ENCODE measurements at places on chromosomes 2 and 18.
A peak's percentile ranks its signal among the peaks of the same experiment; 100 is the strongest.

DNA sequence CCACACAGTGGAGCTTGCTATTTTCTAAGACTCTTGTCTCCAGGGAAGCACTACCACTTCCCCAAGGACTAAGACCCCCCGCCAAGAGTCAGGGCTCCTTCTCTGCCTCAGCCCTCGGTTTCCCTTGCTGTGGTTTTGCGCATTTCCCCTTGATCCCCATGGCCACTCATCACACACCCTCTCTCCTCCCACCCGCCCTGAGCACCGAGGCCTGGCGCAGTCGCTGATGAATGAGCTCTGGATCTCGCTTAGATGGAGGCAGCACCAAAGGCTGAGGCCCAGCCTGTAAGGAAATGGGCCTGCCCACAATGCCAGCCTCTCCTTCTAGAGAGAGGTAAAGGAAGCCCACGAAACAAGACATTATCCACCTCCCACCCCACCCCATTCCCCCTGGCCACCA, 96.9 kb downstream of the TNS1 start:
- no peak for DNase-seq

- DNase-seq, result no peak
Observed at GRCh38 chr2:125313806-125314205, 1288.7 kb downstream of the CNTNAP5 start.

DNA sequence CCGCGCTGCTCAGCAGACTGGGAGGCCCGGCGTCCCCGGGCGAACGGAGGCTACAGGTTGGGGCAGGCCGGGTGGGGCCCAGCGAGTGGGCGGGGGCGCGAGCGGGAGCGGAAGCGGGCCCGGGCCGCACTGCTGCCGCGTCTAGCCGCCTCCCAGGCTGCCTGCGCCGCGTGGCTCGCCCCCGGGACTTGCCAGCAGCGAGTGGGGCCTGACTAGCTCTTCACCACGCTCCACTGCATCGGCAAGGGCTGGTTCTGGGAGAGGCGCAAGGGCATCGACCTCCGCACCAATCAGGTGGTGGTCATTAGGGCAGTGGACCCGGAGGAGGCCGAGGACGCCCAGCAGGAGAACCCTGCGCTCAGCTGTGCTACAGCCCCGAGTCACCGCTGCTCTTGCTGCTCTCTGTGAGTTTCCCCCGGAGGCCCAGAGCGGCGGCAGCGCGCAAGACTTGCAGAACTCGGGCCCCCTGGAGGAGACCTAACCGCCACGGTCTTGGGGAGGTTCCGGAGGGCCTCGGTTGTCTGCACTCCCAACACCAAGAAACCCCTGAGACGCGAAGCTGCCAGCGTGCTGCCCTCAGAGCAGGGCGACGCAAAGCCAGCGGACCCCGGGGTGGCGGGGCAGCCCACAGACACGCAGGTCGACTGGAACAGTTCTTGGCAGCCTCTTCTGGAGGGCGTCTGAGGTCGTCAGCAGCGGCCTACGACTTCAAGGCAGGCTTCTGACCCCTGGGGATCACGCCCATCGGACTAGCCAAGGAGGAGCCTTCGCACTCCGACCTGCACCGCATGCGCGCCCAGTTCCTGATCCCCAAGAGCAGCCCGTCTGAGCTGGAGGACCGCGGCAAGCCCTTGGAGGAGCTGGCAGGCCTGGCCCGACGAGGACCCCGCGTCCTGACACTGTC, 27.2 kb upstream of the PTPN2 start:
- DNase-seq, result peak; percentile 25

DNA sequence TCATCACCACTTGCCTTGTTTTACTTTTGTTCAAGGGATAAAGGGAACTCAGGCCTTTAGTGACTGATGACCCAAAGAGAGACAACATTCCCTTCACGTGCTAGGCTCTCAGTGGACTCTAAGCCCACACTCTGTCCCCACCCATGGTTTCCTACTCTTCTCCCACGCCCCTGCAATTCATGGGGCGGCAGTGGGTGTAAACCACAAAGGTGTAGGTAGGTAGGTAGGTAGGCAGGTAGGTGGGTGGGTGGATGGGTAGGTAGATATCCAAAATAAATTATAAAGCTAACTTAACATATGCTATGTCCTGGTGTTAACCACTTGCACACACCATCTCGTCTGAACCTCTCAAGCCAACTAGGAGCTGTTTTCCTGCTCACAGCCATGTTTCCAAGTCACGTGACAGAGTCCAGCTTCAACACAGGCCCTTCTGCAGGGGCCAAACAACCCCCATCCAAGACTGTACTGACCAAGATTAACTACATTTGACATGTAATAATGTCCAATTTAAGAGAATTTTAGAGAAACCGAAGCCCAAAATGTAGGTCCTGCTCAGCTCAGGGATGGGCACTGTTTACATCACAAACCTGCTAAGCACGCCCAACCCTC, 33.7 kb downstream of the DNMT3A start:
- no peak for DNase-seq

DNA sequence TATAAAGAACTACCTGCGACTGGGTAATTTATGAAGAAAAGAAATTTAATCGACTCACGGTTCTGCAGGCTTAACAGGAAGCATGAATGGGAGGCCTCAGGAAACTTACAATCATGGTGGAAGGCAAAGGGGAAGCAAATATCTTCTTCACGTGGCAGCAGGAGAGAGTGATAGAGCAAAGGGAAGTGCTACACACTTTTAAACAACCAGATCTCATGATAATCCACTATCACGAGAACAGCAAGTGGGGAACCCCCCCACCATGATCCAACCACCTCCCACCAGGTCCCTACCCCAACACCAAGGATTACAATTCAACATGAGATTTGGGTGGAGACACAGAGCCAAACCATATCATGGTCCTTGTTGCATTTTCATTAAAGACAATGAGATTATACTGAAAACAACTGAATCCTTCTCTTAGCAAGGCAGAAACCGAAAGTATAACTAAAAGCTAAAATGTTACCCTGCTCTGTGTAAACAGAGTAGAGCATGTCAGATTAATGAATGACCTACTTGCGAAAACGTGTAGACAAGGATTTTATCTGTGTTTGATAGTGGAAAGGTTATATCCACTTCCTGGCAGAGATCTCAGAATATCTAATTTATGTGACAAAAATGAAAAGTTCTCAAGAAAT, 60.1 kb upstream of the RBBP8 start:
- no peak for DNase-seq

DNA sequence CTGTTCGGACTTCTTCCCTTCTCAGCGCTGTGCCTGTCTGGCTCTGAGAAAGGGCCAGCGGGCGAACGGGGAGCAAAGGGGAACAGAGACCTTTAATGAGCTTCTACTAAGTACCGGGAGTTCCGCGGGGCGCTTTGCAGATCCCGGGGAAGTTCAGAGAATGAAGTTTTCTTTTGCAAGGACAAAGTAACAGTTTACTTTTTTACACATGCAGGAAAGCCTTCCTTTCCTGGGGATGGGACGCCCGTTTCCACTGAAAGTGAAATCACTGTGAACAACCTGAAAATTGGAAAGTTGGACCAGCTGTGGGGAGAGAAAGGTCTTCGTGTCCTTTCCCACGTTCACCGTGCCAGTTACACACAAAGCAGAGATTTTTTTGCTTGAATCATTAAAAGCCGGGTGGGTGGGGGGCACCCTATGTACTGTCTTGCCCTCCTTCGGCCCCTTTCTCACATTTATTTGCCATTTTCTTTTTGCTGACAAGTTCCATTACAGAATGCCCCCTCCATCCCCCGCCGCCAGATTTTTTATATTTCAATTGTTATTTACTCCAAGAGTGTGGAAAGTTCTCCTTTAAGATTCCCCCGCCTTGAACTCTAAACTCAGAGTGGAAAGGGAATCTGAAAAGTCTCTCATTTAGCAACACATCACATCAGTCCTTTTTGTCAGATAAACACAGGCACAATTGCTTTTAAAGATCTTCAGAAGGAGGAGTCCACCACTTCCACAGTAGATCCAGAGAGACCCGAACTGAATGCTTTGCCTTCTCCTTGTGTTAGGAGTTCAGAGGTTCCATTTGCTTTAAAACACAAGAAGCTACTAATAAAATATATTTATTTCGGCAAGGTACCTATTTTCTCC, 1.1 kb upstream of the FN1 start:
- no peak for DNase-seq

DNA sequence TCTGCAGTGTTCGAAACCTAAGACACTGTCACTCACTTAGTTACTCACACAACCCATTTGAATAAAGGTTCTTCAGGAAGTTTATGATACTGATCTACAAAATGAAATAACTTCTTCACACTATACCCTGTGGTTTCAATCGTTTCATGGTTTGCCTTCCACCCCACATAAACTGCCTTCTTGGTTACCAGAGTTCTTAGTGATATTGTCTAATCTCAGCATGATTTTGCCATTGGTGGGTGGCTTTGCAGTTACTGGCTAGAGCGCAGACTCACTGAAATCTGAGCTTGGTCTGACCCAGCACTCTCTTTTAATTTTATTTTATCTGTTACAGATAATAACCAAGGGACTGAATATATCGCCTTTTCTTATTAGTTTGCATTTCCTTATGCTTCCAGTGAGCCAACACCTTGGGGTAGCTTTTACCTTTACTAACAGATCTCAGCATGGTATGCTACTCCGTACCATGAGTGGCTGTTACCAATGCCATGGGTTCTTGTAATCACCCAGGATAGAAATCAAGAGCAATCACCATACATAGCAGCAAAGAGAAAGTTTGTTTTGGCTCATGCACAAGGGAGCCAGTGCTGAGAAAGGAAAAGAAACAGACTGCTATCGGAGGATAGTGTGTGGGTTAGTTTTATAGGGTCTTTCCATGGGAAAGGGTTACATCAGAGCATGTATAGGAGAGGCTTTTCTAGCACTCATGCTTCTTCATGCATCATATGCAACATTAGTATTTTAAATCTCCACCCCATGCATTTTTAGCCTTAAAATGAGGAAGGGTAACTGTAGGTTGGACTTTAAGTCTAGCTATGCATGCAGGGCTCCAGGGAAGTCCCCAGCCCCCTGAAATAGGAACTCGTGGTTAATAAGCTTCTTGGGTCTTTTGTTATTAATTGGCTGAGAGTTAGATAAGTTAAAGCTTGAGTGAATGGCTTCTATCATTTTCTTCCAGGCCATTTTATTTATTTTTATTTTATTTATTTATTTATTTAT, 33.3 kb downstream of the ANXA4 start:
- peak; percentile 95 for DNase-seq

DNA sequence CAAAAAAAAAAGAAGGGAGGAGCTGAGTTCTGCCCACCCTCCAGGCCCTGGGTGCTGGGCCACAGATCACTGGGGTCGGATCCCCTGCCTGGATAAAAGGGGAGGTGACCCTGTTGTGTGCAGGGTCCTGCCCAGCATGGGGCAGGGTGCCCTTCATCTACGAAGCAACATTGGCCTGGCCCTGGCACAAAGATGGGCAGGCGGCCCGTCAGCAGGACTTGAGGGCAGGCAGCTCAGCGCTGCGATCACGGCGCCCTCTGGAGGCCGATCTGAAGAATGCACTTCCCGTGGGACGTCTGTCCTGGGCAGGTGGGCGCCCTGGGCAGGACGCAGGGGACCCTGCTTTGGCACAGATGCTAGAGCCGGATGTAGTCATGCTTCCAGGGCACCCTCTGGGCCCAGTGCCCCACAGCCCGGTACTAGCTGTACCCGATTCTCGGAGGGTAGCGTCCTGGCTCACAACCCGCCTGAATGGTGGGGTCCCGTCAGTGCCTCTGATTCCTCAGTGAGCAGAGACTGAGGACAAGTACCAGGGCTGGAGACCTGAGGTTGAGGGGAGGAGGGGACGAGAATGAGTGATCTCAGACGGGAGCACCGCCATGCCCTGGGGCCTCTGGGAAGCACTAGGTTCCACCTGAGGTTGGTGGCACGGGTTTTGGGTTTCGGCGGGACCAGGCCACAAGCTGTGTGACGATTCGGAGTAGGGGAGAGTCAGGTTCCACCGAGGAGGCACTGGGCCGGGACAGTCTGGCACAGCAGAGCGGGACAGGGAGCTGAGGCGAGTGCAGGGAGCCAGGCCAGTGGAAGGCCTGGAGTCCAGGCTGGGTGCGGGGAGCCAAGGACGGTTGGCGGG, 18.0 kb downstream of the ARID5A start:
- peak; percentile 46 for DNase-seq

DNA sequence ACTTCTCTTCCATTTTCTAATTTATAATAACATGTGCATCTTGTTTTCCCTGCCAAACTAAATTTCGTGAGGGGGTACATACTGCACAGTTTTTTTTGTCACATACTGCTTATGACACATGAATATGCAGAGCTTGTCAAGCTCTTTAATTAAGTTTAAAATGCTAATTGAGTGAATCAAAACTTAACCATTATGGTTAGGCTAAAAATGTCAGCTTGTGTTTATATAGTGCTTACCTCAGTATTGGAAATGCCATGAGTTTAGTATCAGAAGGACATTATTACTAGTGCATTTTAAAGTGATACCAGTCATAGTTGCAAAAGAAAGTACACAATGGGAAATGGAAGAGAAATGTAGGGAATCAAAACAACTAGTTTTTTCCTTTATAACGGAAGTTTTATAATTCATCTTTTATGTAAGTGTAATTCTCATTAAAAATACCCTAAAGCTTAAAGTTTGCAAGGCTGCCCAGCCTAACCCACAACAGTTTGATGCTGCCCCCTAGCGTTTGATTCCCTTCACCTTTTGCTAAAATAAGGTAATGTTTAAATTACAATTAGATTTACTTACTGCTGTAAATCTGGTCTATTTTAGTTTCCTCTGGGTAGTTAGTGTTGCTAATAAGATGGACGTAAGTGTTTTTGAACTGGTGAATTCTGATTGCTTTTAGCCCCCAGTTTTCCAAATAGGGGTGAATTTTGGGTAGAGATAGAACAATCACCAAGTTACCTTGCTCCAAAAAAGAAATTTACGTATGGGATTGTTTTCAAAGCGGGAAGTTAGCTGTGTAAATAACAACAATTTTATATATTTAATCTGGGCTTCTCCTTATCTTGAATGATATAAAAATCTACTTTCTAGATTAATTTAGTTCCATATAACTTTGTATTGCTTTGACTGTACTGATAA, 3.2 kb downstream of the SLC39A10 start:
- no peak for DNase-seq

DNA sequence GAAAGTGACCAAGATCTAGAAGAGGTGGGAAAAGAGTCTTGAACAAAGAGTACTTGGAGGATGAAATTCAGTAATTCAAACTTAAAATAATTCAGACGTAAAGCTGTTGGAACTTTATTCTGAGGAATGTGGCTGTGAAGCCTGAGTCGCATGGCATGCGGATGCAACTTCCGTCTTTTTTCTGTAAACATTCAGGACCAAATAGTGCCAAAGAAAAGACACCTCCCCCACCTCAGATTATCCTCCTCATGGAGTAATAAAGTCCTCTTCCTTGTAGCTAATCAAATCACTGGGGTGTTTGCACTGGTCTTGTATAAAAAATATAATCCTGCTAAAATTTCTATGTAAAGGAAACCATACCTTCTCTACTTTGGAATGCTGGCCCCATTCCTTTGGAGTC, 790.4 kb downstream of the TSN start:
- no peak for DNase-seq

DNA sequence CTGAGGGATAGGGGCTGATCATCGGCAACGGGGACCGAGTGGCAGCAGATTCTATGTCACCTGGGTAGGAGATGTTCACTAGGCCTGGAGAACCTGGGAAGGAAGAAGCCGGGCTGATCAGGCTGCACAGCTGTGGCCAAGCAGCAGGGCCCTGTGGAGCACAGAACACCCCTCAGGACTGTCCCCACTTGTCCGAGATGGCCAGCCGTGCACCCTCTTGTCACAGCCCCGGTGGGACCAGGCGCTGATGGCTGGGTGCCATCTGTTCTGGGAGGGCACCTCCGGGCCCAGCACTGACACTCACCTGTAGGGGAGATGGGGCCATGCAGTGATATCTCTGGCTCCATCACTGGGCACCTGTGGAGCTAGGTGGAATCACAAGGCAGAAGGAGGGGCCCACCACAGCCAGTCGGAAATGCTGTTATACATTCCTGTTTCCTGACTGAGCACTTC, 217.9 kb upstream of the RAB6C start:
- DNase-seq, result no peak

GRCh38 chr2:38557981-38558380, 44.7 kb downstream of the HNRNPLL start:
- no peak for DNase-seq
